ENCODE measurements at places on chromosomes 16 and 17. TPM values are rescaled to one million over a fixed set of nuclear protein-coding genes. Genes with fewer than 3 reads are reported as not detected.
A peak's percentile ranks its signal among the peaks of the same experiment; 100 is the strongest.

Gene ZNF785
- total RNA-seq: 0.15 TPM

DNA sequence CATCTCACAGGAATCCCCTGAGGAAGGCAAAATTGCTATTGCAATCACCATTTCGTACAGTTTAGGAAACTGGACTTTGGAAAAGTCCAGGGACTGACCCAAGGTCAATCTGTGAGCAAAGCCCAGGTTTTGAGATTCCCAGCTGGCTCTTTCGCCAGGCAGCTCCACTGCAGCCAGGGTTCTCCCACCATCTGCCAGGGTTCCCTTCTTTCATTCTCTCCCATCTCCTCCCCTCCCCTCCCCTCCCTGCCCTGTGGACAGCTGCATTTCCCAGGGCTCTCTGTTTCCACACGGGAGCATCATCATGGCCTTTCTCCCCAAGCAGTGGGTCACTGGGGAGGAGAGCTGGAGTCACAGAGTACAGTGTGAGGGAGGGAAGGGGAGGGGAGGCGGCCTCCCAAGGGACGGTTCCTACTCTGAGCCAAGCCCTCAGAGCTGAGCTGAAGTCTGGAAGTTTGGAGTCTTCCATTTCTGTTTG is 11.9 kb upstream of the GSDMA start:
- DNase-seq: no peak

Gene MYLK3
- 0.22 TPM for total RNA-seq

GRCh38 chr16:66842765-66843164 is 1.4 kb upstream of the CA7 start:
- no peak for DNase-seq

DNA sequence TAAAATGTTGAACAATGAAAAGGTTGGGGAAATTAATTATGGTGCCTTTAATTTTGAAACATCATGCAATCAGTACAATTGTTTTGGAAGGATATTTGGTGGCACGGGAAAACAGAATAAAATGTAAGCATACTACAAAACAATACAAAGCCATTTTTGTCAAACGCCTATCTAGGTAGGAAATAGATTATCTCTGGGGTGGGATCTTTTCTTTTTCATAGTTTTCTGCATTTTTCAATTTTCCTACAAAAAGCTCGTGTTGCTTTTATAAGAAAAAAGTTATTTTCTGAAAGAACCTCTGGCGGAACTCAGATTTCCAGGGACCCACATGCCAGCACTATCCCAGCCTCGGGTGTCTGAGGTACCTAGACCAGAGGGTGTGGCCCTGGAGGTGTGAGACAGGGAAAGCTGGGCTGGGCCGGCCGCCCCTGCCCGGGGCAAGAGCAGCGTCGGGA is 961 bp upstream of the MAP3K3 start:
- DNase-seq: no peak

- DNase-seq: no peak
These were observed 700.2 kb downstream of the KCNJ2 start for GRCh38 chr17:70869402-70870085.

DNA sequence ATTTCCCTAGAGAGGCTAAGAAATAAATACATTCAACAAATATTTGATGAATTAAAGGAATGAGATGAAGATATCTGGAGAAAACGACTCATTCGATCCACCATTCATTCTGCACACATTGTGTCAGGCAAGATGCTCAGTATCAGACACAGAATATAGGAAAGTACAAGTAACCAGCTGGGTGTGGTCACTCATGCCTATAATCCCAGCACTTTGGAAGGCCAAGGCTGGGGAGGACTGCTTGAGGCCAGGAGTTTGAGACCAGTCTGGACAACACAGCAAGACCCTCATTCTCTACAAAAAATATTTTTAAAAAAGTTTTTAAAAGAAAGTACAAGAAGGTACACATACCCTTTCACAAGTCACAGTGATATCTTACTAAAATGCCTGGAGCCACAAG is 42.3 kb downstream of the CRLF3 start:
- DNase-seq: no peak

DNA sequence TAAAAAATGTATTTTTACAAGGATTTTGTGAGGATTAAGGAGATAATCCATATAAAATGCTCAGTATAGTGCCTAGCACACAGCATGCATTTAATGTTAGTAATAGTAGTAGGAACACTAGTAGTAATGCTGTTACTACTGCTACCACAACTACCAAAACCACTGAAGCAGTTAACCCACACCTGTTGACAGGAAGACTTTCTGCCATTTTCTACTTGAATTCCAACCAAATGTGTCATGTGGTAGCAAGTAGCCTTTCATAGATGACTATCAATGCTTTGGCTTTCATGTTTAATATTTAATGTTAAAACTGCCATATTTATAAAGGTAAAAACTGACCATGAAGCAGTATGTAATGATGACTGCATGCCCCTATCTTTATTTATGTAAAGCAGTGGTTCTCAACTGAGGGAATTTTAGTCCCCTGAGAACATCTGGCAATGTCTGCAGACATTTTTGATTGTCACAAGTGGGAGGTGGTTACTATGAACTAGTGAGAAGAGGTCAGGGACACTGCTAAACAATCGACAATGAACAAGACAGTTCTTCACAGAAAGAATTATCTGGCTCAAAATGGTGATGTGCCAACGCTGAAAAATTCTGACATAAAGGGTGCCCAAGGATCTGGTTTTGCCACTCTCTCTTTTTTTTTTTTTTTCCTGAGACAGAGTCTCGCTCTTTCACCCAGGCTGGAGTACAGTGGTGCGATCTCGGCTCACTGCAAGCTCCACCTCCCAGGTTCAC is 89.4 kb downstream of the ITFG1 start:
- DNase-seq: no peak

GRCh38 chr17:30095507-30096244 is 20.9 kb upstream of the NSRP1 start:
- peak; percentile 69 for DNase-seq

- DNase-seq: no peak
These were observed 105.8 kb downstream of the VAT1L start for GRCh38 chr16:77894162-77894561.

GRCh38 chr17:50681263-50682200 is 26.2 kb downstream of the ANKRD40 start:
- DNase-seq: peak; percentile 73

GRCh38 chr17:40363111-40363827 is 1.3 kb downstream of the GJD3 start:
- no peak for DNase-seq

GRCh38 chr16:12627394-12627793 is 176.3 kb downstream of the CPPED1 start:
- no peak for DNase-seq

Gene SAMD14
- total RNA-seq: 1.5 TPM

- no peak for DNase-seq
These were observed 182.1 kb downstream of the RPTOR start for GRCh38 chr17:80726558-80727408.

DNA sequence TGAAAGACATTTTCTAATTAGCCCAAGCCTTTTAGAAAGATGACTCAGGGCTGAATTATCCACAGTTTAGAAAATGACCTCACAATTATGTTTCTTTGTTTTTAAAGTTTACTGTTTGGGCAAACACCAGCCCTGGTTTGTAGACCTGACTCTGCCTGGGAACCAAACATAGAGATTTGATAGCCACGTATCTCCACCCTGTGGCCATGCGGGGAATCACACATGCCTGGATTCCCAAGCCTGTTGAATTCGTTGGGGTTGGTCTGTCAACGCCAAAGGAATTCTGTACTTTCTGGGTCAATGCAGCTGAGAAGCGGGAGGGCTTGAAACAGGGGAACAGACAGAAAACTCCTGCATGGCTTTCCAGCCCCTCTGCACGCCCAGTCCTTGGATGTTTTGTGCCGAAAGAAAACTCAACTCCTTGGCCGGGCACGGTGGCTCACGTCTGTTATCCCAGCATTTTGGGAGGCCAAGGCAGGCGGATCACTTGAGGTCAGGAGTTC is 26.9 kb downstream of the CD300A start:
- peak; percentile 73 for DNase-seq

DNA sequence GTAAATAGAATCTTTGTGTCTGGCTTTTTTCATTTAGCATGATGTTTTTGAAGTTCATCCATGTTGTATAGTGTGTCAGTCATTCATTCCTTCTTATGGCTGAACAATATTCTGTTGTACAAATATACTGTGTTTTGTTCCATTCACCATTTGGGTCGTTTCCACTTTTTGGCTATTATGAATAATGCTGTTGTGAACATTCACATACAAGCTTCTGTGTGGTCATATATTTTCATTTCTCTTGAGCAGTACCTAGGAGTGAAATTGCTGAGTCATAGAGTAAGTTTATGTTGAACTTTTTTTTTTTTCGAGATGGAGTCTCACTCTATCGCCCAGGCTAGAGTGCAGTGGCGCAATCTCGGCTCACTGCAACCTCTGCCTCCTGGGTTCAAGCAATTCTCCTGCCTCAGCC is 32.3 kb upstream of the TAOK1 start:
- no peak for DNase-seq

Gene TMEM88
- 2.8 TPM for total RNA-seq

GRCh38 chr17:77424585-77425344 is 284.0 kb downstream of the SEC14L1 start:
- no peak for DNase-seq

Gene CKLF
- total RNA-seq: 38.6 TPM

DNA sequence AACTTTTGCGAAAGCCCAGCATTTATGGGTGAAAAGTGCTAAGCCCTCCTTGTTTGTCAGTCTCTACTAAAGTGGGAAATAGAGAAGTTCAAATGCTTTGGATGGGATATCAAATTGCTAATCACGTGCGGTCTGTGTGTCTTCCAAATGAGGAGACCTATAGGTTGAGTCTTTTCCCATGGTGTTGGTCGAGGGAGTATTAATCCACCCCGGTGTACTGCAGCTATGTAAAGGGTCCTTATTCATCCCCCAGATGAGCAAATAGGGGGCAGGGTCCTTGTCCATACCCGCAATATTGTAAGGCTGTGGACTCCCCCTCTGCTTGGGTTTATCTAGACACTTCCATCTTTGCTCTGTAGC is 14.6 kb downstream of the KIAA0513 start:
- no peak for DNase-seq

Gene SAP30BP
- 149 TPM for total RNA-seq

- DNase-seq: no peak
These were observed 282.5 kb upstream of the SALL1 start for GRCh38 chr16:51433599-51433998.

GRCh38 chr17:79843816-79844800 is 4.9 kb upstream of the CBX4 start:
- DNase-seq: no peak

DNA sequence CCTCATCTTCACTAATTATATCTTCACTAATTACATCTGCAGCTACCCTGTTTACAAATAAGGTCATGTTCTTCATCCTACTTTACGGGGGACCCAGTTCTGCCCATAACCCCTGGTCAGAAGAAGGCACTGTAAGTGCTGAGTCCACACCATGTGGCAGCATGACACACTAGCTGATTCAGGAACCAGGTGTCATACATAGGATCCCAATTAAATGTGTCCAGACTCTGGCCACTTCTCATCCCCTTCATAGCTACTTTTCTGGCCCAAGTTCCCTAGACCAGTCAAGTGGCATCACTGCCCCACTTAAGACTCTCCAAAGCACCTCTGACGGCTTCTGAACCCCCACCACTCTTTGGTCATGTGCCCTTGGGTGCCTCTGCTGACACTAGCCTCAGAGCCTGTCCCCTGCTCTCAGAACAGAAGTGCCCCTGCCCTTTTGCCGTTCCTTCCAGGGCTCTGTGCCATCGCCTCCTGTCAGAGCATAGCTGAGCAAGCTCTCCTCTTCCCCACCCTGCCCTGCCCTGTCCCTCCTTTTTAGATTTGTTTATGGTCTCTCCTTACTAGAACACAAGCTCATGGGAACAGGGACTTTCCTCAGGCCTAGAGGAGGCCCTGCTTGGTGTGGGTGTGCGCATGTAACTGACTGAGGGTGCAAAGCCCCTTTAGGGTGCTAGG is 61.1 kb downstream of the B9D1 start:
- no peak for DNase-seq

Gene NPW
- 226 TPM for total RNA-seq

GRCh38 chr17:62737513-62737912 is 70.6 kb downstream of the MARCHF10 start:
- DNase-seq: no peak

- DNase-seq: no peak
These were observed 40.2 kb upstream of the PLCG2 start for GRCh38 chr16:81738783-81739496.

- DNase-seq: no peak
These were observed 1.8 kb upstream of the NOTUM start for GRCh38 chr17:81962499-81963441.

Gene UNK
- total RNA-seq: 40.6 TPM

Gene MAF
- 0.27 TPM for total RNA-seq
